ENCODE measurements at places on chromosomes 2 and 18.

GRCh38 chr2:20104900-20105545 is 53.6 kb upstream of the LAPTM4A start:
- DNase-seq: no peak

DNA sequence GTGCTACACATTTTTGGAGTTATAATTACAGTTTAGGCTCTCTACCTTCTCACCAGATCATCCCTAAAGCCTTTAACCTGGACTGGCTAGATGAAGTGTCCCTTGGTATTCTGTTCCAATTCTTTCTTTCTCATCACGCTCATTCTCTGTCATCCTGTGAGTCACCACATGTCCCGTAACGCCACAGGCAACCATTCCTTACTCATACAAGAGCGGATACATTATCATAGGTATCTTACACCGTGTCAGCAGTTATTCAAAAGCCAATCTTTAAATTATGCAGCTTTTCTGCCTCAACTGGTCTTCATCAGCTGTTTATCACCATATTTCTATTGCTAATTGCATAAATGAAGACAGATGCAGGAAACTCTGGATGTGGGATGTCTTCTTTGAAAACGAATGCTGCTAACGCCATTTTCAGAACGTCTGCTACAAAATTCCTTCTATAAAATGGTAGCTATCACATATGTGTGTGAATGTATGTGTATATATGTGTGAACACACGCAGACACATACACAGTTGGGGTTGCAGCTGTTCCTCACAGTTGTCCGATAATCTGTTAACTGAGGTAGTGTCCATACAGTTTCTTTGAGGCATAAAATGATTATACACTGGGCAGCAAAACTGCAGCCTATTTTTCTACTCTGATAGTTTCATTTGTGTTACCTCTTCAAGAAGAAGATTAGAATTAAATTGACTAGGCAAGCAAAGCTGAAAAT is 47.9 kb downstream of the EML6 start:
- no peak for DNase-seq

- no peak for DNase-seq
These were observed 45.3 kb downstream of the FRZB start for GRCh38 chr2:182821182-182821581.

DNA sequence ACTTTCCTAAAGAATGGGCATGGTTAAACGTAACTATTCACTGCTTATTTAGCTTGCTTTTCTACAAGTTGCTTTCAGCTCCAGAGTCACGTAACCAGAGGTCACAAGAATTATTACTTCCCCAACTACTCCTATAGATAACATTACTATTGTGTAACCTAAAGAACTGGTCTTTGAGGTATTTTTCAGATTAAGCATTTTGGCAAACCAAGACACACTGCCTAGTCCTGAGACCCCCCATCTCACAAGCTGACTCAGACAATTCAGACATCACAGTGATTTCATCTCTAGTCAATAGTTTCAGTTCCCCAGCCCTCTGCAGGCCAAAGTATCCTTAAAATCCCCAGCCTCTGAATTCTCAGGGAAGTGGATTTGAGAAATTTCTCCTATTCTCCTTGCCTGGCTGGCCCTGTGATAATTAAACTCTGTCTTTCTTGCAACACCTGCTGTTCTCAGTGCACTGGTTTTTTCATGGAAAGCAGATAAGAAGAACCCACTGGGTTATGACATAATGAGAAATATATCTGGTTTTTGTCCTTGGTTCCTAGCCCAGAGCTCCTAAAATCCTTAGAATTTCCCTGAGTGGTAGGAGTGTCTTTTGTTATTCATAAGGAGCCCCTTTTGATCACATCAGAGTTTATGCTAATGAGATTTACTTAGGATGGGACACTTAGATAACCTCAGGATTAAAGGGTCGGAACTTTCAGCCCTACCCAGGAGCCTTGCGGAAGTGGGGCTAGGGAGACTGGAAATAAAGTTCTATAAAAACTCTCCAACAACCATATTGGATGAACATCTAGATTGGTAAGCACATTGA is 1310.8 kb upstream of the CHAC2 start:
- DNase-seq: no peak

DNA sequence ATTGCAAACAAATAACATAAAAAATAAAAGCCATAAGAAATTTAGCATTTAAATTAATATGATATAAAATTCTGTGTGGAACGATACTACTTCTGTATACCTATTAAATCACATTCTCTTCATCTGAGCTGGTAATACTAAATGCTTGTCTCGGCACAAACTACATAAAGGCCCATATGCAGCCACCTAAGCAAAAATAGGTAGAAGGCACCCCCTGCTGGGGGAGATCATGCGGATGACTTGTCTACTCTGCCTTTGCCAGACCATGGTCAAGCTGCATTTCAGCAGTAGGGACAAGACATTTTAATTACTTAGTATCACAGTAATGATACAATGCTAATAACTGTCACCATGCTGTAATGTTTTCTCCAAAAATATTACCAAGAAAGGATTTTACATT is 108.0 kb downstream of the CDH19 start:
- no peak for DNase-seq

DNA sequence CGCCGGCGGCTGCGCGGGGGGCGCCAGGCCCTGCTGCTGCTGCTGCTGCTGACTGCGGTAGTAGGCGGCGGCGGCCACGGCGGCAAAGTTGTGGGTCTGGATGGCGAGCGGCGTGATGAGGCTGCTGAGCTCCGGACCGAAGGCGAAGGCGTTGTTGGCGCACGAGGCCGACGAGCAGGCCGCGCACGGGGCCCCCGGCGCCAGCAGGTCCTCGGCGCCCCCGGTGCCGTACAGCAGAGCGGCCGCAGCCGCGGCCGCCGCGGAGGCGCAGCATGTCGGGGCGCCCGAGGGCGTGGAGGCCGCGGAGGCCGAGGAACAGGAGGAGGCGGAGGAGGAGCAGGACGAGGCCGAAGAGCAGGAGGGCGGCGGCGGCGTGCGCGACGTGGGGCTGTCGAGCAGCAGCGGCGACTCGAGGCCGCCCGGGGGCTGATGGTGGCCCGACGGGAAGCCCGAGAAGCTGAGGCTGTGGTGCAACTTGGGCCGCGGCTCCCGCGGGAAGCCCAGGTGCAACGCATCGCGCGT is 1.8 kb downstream of the ZFP36L2 start:
- no peak for DNase-seq

- no peak for DNase-seq
These were observed 110.1 kb upstream of the FBXO11 start for GRCh38 chr2:48016225-48017019.

- no peak for DNase-seq
These were observed 83.8 kb downstream of the PSMG2 start for GRCh38 chr18:12786669-12787068.

DNA sequence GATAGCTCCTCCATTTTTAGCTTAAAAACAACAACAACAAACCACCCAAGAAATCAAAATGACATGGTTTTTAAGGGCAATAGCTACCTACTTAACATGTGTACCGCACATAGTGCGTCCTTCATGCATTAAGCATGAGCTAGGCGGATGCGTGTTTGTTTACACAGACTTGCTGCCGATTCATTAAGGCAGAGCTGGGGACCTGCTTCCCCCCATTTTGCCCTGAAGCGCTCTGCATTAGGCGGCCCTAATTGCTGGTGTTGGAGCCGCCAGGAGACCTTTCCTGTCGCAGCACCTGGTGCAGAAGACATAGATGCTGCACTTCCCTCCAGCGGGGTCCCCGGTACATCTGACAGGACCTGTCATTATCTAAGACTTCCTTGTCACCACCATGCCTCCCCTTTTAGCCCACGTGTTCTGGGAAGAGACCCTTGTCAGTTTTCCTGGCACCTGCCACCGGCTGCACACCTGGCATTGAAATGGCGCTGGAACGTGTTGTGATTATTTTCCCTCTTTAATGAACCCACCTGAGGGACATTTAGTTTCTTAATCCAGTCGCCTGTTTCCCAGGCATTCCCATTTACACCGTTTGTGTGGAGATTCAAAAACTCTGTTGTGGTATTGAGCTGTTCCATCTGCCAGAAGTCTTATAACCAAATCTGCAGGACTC is 261.1 kb upstream of the RAB12 start:
- DNase-seq: no peak

DNA sequence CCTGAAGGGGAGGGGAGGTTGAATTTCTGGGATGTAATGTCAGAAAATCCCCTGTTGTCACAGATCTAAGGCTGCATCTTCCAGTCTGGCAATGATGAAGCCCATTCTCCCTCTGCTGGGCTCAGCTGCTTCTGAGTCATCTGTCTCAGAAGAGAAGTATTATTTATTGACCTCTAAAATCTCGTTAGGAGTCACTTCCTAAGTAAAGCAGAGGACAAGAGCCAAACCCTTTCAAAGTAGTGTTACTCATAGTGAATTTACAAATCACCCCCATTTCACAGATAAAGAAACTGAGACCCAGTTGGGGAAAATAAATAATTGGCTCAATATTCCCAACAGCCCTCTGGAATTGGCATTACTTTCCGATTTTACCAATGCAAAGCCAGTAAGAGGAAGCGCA is 167.3 kb upstream of the SKOR2 start:
- no peak for DNase-seq

DNA sequence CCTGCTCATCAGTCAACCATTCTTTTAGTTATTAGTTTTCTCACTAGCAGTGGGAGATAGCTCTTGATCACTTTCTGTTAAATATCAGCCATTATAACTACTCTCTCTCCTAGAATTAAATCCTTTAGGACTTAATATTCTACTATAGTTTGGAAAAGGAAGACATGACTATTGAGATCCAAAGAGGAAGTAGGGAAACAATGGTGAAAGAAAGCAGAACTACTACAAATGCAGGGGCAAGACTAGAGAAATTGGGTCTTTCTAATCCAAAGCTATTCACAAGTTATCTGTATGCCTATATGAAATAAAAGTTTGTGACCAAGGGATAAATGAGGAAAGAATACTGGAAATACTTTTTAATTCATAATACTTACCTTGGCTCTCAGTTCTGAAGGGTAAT is 65.1 kb downstream of the SRBD1 start:
- no peak for DNase-seq

- DNase-seq: no peak
These were observed 96.2 kb upstream of the STPG4 start for GRCh38 chr2:47251404-47251675.

GRCh38 chr18:54828281-54828881 is at the start of gene RAB27B:
TSS of gene RAB27B (plus strand) at chr18:54828477. CDS start at chr18:54877586, 49,109 bp downstream.
- DNase-seq: peak; percentile 12

DNA sequence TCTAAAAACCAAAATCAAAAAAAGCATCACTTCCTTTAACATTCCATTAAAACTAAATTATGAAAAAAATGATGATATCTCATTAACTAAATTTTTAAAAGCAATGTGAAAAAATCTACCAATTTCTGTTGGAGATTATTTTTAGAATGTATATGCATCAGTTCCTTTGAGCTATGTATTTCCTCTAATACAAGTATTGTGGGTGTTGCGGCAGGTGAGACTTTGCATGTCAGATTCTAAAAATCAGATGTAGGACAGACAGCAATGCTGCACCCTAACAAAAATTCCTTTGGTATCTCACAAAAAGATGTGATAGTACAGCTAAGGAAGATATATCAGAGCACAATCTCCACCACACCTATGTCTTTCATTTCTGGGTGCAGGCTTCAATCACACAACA is 6.8 kb downstream of the MBD2 start:
- DNase-seq: no peak

DNA sequence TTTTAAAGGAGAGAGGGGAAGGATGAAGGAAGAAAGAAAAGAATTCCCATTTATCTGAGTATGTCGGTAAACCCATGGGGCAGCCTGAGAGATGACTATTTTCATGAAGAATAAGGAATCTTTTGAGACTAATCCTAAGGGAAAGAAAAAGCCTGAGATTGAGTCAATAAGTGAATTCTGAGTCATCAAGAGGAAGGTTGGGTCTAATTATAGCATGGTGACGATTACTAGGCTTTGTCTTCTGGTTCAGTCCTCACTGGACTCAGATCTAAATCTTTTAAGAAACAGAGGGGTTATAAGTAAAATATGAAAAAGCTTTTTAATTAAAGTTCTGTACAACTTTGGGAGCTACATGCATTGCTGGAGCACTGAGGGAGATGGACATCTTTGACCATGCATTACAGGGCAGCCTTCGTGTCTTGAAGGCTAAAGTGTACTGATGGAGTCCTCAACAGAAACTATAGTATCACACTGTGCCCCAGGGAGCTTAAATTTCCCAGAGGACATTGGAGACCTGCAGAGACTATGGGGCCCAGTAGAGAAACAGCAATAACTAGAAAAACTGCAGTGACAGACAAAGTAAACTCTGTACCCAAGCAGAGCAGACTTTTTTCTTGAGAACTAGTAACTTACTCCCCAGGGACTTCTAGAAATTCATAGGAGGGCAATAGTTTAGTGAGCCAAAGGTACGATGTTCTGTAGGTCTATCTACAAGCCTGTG is 260.9 kb downstream of the RAD51AP2 start:
- no peak for DNase-seq

GRCh38 chr18:55275039-55275901 is 312.7 kb downstream of the TCF4 start:
- DNase-seq: no peak

- no peak for DNase-seq
These were observed 15.8 kb downstream of the OTOF start for GRCh38 chr2:26462100-26462499.

DNA sequence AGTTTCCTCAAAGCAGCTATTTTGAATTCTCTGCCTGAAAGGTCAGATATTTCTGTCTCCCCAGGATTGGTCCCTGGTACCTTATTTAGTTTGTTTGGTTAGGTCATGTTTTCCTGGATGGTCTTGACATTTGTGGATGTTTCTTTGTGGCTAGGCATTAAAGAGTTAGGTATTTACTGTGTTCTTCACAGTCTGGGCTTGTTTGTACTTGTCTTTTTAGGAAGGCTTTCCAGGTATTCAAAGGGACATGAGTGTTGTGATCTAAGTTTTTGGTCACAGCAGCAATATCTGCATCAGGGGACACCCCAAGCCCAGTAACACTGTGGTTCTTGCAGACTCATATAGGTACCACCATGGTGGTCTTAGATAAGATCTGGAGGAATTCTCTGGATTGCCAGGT is 11.8 kb downstream of the MYO3B start:
- no peak for DNase-seq

DNA sequence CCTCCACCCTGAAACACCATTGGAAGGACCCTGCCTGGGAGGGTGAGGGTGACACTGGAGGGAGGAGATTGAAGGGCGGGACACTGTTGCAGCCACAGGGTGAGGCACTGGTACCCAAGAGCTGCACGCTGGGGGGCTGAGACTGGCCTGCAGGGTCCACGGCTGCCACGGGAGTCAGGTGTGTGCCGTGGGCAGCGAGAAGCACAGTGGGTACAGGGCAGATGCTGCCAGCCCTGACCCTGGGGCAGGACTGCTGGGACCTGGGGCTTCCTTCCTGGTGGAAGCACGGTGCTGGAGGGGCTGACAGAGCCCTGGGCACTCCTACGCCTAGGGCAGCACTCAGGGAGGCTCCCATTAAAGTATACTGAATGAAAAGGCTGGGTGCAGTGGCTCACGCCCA is 16.6 kb downstream of the CYS1 start:
- no peak for DNase-seq

DNA sequence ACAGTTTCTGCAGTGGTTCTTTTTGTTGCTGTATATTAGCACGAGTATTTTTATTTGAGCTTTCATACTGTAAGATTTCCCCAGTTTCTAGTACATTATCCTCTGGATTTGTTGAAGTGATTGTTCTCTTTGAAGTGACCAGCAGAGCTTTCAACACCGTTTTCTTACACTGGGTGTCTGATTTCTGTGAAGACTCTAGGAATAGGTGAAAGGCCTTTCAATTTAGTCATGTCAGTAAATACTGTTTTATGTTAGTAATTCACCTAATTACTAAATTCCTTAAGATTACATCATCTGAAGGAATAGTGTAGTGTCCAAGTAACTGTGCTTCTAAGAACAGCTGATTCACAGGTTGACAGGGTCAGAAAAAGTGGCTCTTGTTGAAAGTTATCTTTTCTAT is 2.3 kb downstream of the PPM1B start:
- no peak for DNase-seq
